ENCODE measurements at places on chromosomes 7 and 10. TPM values are rescaled to one million over a fixed set of nuclear protein-coding genes. Genes with fewer than 3 reads are reported as not detected.

Gene HUS1
- total RNA-seq: 16.9 TPM

Gene LRRC18
- total RNA-seq: not detected

Gene ZNF488
- total RNA-seq: 0.17 TPM

Gene TMEM176A
- total RNA-seq: not detected

Gene SLC18A2
- total RNA-seq: not detected

Gene CCDC136
- not detected for total RNA-seq
